ENCODE measurements at places on chromosomes 16 and 17.

DNA sequence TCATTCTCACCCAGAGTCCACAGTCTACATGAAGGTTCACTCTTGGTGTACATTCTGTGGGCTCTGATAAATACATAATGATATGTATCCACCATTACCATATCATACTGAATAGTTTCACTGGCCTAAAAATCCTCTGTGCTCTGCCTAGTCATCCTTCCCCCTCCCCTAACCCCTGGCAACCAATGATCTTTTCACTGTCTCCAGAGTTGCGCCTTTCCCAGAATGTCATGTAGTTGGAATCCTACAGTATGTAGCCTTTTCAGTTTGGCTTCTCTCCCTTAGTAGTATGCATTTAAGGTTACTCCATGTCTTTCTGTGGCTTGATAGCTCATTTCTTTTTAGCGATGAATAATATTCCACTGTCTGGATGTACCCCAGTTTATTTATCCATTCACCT lies 101.3 kb downstream of the NOG start:
- no peak for DNase-seq

DNA sequence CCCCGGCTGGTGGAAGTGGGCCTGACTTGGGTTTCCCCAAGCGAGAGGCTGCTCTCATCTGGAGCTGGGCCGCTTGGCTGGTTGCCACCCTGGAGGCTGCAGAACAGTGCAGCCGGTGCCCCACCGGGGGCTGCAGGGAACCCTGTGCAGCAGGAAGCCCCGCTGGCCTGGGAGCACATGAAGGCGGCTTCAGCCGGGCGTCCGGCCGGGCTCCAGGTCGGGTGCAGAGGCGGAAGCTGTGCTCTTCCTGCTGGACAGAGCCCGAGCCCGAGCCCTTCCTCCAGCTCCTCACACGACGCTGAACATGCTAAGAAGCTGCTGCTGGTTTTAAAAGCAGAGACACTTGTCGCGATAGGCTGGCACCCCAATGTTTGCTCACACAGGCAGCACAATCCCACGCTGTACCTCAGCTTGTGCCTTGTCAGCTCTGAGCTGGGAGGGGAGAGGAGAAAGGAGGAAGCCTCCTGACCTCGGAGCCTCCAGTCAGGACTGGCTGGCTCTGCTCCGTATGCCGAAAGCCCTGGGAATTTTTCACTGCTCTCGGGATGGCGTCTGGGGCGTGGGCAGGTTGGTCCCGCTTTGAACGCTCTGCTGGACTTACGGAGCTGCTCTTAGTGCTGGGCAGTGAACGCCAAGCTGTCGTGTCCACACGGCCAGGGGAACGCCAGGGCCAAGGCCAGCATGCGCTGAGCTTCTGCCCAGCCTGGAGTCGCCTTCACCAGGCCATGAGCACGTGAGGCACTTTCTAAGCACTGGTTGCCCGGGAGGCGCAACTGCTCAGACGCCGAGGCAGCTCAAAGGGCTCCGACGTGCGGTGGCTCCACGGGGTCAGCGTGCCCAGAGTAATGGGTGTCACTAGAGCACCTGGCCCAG lies 8.8 kb downstream of the CDK5R1 start:
- DNase-seq, result no peak

DNA sequence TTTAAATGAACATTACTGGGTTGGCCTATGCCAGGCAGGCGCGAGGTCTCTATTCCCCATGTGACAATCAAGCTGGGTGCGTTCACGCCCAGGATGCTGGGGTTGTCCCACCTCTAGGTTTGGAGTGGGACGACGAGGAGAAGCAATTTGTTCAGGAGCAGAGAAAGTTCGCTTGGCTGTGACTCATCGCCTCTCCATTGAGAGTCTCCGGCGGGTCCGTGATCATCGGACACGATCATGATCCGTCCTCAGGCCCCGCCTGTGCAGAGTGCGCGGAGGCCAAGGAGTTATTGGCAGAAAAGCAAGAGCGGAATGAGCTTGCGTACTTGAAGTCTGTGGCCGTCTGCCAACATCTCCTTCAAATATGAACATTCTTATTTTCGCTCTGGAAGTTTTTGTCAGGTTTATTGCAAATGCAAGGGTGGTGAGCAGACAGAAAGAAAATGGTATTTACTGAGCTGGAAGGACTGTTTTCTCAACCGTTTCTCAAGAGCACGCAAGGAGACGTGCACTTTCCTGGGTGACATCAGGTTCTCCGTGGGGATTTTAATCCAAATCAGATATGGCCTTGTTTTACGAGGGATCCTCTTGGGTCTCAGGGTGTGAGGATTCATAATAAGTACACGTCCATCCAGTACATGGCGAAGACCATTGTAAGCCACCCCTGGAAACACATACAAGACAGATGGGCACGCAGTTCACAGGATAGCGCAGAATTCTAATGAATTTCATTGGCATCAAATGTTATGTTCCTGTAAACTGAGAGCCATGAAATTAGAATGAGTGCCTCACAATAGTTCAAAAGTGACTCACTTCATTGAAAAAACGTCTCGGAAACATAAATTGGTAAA lies 70.1 kb upstream of the CREBBP start:
- DNase-seq, result no peak

DNA sequence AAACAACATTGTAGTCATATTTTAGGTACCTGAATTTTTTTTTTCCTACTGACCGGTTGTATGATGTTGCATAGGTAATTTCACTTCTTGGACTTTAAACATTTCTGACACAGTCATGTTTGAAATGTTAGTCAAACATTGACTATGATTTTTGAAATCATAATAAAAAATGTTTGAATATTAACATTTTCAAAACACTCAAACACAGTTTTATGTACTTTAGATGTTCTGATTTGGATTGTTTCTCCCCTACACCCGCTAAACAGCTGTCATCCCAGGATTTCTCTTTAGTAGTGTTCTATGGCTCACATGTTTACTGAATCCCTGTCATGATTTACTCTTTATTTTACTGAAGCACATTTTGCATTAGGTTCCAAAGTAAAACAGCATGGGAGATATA lies 102.9 kb upstream of the NPEPPS start:
- DNase-seq, result no peak

DNA sequence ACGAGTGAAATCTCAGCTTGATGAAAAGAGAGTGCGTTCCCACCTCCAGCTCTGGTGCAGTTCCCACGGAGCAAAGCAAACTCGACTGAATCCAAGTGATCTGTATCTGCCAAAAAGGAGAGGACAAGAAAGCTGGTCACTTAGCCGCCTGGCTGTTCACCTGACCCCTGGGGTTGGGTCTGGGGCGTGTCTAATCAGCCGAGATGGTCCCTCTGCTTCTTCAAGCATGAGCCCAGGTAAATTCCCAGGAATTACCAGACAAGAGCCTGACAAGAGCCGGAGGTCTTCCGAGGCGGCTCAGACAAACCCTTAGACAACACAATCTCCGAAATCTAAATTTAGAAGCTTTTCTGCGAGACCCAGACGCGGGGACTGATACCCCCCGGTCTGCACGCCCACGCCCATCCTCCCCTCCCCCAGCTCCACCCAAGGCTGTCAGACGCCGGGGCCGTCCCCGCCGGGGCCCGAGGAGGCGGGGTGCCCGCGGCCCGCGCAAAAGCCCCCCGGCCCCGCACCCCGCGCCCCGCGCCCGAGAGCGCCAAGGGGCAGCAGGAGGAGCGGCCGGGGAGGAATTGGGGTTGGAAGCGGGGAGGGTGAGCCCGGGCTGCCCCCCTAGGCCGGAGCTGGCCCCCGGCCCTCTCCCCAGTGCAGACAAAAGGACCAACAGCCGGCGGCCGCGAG lies 674 bp downstream of the ZNF821 start:
- peak; percentile 24 for DNase-seq

DNA sequence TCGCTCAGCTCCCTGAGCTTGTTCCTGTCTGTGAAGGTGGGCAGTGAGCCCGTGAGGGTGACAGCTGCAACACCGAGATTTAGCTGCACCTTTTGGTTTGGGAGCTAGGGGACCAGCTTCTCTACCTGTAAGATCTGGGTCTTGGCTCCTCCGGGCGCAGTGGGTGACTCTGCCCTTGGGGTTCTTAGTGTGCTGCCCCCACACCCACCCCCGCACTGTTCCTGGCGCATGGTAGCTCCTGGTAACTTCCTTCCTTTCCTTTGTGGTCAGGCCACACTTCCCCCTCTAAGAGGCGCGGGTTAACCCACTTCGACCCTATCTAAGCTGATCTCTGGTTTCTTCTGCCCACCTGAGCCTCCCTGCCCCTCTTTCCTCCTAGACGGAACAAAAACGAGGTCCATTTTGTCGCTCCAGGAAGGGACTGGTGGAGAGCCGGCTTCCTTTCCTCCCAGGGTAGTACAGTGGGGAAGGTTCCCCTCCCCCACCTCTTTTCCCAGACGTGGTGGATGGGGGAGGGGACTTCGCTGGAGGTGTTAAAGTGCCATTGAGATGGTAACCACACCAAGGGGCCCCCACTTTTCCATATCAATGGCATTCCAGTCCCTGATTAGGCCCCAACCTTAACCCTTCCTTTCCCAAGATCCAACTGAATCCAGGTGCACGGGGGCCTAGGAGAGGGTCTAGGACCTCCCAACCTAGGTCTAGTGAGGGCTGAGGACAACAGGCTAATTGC lies 4.6 kb upstream of the CLDN9 start:
- no peak for DNase-seq

- DNase-seq, result no peak
Observed at GRCh38 chr17:78529871-78530670, 47.1 kb downstream of the DNAH17 start.

- DNase-seq, result no peak
Observed at GRCh38 chr16:71351558-71351901, 7.0 kb upstream of the CALB2 start.

Measured in activated CD4-positive, CD25-positive, alpha-beta regulatory T cell (primary cell).